ENCODE measurements at places on chromosomes 6 and 20.

DNA sequence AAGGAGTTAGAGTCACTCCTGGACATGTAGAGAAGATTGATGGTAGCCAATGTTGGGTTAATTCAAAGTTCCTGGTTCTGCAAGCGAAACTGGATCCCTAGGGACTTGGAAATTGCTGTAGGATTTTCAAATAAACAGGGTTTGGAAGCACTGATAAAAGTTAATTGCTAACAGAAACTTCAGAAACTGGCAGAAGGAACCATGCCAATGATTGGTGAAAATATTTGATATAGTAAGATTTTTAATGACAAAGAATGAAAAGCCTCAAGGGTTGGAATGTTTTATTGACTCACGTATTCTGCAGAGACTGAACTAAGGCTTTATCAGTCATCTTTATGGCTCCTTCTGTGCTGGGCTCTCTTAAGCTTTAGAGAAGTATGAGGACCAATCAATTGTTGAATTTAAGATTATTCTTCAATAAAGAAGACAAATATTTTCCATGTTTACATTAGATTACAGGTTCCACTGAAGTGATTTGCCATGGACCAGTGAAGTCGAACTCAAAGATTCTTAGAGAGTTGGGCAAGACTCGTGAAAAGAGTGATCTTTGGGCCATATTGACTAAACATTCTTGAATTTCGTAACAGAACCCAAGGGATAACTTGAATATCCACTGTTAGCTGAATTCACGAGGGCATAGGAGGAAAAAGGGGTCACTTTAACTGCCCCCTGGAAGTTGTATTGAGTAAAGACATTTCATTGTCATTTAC lies 371.4 kb downstream of the HDGFL1 start:
- no peak for DNase-seq

GRCh38 chr20:17504898-17505635 lies 26.1 kb downstream of the BFSP1 start:
- DNase-seq, result peak; percentile 49

DNA sequence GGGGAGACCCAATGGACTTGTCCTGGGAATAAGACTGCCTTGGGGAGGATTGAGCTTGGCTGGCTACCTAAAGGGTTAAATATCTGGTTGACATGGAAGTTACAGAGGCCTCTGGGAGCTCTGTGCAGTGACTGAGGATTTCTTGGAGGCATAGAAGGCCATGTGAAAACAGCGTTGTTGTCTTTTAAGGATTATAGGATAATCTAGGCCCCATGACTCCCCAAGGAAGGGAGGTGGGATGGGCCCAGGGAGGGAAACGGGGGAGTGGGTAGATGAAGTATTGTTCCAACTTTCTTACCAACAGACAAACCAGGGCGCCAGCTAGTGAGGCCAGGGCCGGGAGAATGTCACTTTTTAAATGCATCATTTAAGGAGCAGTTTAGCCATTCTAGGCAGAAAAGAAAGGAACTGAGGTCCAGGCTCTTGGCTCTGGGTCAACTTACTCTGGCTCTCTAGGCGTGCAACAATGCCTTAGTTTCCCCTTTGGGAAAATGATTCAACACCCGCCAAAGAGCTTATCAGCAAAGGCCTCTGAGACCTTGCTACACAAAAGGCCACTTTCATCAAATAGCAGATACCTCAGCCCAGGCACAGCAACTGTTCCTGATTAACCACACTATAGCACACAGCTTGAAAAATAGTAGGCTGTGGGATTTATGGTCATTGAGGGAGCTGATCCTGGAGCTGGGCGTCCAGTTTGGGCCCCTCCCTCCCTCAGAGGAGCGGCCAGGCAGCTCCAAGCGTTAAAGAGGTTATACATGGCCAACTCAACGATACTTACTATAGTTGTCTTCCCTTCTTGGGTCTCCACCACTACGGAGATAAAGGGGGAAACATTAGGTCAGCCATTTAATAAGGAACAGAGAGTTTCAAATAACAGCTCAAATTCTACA lies 7.0 kb downstream of the MRPS18A start:
- DNase-seq, result no peak

DNA sequence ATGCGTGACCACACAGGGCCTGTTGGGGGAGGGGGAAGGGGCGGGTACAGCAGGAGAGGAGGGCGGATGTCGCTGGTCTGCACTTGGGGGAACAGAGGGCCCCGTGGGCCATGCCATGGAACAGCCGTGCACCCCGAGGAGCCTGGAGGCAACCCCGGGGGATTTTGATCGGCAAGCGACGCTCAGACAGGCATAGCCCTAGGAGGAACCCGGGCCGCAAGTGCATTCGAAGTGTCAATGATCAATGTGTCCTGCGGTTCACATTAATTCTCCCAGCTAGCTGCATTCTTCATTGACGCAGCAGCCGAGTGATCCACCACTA lies 772.8 kb upstream of the DEFB115 start:
- no peak for DNase-seq

GRCh38 chr6:40348591-40348990 lies 238.6 kb downstream of the LRFN2 start:
- no peak for DNase-seq

DNA sequence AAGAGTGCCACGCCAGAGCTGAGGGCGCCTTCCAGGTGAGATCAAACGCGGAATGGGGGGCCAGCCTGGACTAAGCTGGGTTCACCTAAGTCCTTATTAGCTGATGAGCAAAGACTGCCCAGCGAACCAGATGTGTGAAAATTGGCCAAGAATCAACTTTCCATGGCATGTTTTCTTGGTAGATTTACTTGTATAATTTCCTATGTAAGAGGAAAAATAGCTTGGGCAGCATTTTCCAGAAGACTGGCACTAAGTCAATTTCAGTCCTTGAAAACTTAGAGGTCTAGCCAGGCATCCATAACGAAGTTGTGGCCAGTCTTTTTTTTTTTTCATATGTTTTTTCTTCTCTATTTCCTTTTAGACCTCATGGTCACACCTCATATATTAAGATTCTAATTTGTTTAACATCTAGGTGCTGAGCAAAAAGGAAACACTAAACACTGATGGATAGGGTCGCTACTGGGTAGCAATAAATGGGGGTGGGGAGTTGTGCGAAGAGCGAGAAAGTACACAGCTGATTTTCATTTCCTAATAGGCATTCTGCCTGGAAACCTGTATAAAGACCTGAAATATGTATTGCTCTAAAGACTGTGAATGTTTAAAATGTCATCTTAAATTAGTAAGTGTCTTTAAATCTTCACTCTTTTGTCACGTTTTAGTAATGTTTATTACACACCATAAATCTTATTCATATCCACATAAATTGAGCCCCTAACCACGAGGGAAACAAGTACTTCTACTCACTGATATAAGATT lies 188.8 kb downstream of the CD83 start:
- no peak for DNase-seq

DNA sequence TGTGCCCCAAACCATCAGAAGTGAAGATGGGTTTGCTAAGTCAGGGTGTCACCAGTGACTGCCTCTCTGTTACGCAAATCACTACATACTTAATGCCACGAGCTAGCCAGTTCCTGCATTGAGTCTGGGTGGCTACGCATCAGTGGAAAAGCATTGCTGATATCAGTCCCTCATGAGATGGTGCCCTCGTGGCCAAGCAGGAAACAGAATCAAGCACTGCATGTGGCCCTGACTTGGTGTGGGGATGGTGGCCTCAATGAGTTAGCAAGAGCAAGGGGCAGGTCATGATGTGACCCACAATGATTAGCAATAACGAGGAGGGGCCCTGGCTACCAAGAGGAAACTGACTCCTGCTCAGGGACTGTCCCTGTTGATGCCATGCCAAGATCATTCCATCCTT lies 51.6 kb upstream of the FNDC1 start:
- DNase-seq, result no peak

DNA sequence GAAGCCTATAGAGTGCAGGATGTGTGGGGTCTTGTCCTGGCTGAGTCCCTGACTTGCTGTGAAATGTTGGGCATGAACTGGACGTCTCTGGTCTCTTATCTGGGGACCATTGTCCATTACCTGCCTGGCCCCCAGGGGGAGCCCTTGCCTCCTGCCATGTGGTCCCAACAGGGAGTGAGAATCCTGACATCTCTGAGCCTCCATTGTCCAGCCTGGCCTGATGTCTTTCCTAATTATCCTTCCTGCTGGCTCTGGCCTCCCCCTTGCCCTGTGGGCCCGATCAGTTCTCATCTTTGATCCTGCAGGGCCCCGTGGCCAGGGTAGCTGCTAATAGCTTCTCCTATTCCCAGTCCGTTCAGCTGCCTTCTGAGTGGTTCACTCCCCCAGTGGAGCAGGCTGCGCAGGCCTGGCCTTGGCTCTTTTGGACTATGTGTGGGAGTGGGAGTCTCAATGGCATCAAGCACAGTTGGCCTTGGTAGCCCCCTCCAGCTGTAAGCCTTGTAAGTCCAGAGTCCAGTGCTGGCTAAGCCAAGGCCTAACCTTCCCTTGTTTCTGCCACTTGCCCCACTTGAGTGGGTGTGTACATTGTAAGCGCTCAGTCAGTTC lies 77.9 kb upstream of the RALY start:
- DNase-seq, result no peak

DNA sequence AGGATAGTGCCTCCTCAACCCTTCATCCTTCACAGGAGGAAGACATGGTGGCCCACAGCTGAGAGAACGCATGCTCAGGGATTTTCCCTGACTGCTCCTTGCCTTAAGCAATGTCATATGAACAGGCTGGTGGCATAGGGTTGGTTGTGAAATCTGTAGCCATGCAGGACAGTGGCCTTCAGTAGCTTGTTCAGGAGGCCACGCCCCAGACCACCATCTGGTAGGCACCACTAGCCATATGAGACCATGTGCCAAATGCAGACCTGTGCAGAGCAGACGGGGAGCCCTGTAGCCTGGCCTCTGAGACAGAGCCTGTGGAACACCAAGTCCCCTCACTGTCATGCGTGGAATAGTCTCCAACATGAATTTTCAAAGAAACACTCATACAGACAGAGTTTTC lies 76.5 kb downstream of the ADTRP start:
- no peak for DNase-seq

All from GM12891 (cell line).